ENCODE measurements at places on chromosomes 5 and 9.
A peak's percentile ranks its signal among the peaks of the same experiment; 100 is the strongest.

DNA sequence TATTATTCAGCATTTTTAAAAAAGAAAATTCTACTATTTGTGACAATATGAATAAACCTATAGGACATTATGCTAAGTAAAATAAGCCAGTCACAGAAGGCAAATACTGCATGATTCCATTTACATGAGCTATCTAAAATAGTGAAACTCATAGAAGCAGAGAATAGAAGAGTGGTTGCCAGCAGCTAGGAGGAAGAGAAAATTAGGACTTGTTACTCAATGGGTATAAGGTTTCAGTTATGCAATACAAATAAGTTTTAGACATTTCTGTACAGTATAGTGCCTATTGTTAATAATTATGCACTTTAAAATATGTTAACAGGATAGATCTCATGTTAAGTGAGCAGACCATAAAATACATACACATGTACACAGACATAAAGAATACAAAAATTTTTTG, 73.8 kb upstream of the SPINK5 start:
- no peak for DNase-seq

DNA sequence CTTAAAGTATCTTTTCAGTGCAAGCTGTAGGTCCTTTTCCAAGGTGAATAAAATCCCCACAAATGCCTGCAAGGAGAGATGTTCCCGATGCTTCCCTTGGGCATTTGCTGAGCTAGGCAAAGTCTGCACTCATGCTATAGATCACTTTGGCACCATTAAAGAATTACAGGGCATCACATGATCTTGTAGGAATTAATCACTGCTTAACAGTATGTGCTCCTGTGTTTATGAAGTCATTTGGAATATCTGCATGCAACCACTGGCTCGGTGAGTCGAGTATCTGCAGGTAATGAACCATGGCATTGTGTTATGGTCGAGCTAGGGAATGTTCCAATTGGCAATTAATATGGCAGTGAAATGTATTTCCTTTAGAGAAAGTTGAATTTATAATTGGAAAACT, 615.1 kb downstream of the TLE1 start:
- no peak for DNase-seq

DNA sequence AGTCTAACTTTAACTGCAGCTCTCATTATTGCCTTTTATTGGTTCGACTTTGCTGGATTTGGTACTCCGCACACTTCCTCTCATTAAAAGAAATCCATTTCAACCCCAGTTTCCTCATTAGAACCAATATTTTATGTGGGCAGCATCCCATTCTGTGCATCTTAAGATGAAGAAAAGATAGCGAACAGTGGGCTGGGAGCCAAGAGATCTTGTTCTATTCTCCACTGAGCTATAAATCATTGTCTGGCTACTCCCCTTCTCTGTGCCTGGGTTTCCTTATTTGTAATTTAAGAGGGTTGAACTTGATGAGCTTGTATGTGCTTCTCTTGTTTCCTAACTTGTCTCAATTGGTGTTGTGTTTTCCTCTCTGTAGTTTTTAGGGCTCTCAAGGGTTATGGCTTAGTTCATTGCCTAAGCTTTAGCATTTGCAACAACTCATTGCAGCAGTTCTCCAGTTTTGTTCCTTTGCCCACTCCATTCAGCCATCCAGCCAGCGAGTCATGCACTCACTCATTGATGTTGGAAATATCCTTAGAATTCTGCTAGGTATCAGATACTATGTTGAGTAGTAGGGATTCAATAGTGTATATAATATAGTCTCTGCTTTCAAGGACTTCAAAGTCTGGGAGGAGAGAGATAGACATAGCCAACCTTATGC, 273.3 kb upstream of the TNC start:
- no peak for DNase-seq

DNA sequence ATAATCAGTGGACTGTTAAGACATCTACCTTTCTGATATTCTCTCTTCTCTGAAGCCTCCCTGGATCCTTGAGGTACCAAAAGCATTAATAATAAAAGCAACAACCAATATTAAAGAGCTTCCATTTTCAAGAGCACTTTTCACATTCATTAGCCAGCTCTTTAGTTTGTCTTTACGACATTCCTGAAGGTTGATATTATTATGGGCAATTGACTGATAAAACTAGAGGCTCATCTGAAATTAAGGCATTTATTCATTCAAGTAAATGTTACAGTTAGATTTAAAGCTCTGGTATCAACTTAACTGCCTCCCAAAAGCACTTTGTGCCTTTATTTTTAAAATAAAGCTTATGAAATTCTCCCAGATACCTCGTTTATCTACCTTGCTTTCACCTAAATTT, 199.6 kb downstream of the PLK2 start:
- DNase-seq = no peak

- DNase-seq = peak; percentile 32
These were observed 109.7 kb upstream of the RETREG1 start for GRCh38 chr5:16726538-16726946.

GRCh38 chr5:56152437-56152836, 80.7 kb downstream of the ANKRD55 start:
- peak; percentile 13 for DNase-seq

GRCh38 chr5:81750308-81751008, 439 bp downstream of the SSBP2 start:
- peak; percentile 25 for DNase-seq

- DNase-seq = peak; percentile 15
These were observed 61.0 kb downstream of the SPEF2 start for GRCh38 chr5:35678661-35679060.

GRCh38 chr5:54825005-54825404, 160.4 kb downstream of the ESM1 start:
- no peak for DNase-seq

GRCh38 chr9:104482921-104483570, 21.0 kb upstream of the OR13F1 start:
- no peak for DNase-seq

- no peak for DNase-seq
These were observed 79.6 kb downstream of the MYO10 start for GRCh38 chr5:16856531-16856930.

- DNase-seq = no peak
These were observed 20.6 kb upstream of the NIM1K start for GRCh38 chr5:43171451-43171850.

DNA sequence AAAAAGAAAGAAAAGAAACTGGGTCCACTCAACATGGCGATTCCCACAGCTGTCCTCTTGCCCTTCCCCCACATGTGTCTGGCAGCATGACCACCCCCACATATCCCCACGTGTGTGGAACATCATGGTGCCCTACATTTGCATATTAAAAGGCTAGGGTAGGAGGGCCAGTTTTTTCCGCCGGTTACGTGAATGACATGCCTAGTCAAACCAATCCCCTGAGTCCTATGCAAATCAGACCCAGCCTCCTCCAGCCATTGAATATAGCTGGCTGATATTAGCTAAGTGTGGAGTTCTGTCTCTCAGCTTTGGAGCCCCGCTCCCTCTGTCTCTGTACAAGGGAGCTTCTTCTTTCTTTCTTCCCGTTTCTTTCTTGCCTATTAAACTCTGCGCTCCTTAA, 33.0 kb upstream of the CCDC112 start:
- peak; percentile 13 for DNase-seq

DNA sequence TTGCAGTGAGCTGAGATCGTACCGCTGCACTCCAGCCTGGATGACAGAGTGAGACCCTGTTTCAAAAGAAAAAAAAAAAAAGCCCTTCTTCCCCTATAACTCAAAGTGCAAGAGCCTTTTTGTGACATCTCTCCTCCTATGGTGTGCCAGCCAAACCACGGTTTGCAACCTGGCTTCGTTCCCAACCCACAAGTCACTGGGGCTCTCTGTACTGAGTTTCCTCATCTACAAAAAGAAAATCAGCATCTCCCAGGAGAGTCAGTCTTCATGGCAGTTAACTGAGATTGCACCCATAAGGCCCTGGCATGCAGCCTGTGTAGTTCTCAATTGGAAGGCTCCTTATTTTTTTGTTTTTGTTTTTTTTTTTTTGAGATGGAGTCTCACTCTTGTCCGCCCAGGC, 14.8 kb downstream of the ODF2 start:
- peak; percentile 71 for DNase-seq

- DNase-seq = no peak
These were observed 48.4 kb upstream of the EFNA5 start for GRCh38 chr5:107719034-107719606.

- DNase-seq = no peak
These were observed 94.3 kb downstream of the TMEM167A start for GRCh38 chr5:82982846-82983245.

DNA sequence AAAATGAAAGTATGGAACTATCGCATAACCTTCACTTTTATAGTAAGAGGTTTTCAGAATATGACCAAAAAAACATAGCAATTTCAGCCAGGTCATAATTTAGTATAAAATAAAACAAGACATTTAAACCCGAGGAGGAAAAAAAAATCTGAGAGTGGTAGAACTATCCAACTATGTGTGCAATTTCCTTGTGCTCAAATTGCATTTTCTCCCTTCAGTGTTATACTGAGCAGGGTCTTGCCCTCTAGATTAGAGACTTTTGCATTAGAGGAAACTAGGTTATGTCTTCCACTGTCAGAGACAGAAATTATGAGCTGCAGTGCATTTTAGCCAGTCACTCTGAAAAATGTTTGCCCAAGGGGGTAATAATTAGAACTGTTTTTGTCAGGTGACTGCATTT, 330.6 kb downstream of the NR2F1-AS1 start:
- no peak for DNase-seq

- no peak for DNase-seq
These were observed 138.5 kb upstream of the TAF11L2 start for GRCh38 chr5:17359451-17360011.

- DNase-seq = peak; percentile 58
These were observed 92.9 kb upstream of the IER5L start for GRCh38 chr9:129270903-129271431.

DNA sequence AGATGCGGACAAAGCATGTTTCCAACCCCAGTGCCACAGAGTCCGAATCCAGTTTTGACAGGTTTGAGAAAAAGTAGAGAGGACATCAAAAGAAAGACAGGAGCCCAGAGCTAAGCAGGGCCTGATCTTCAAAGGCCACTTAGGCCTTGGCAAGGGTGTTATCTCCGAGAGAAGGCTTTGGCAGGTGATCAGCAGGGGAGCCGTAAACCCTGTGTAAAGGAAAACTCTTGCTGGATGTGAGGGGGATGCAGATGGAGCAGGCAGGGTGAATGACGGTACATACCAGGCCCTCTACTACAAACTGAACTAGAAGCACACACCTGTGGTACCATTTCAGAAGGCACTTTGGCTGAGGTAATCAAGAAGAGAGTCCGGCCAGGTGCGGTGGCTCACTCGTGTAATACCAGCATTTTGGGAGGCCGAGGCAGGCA, 1.4 kb upstream of the HNRNPH1 start:
- no peak for DNase-seq

GRCh38 chr9:28720746-28721145, 1147.5 kb upstream of the C9orf72 start:
- no peak for DNase-seq

DNA sequence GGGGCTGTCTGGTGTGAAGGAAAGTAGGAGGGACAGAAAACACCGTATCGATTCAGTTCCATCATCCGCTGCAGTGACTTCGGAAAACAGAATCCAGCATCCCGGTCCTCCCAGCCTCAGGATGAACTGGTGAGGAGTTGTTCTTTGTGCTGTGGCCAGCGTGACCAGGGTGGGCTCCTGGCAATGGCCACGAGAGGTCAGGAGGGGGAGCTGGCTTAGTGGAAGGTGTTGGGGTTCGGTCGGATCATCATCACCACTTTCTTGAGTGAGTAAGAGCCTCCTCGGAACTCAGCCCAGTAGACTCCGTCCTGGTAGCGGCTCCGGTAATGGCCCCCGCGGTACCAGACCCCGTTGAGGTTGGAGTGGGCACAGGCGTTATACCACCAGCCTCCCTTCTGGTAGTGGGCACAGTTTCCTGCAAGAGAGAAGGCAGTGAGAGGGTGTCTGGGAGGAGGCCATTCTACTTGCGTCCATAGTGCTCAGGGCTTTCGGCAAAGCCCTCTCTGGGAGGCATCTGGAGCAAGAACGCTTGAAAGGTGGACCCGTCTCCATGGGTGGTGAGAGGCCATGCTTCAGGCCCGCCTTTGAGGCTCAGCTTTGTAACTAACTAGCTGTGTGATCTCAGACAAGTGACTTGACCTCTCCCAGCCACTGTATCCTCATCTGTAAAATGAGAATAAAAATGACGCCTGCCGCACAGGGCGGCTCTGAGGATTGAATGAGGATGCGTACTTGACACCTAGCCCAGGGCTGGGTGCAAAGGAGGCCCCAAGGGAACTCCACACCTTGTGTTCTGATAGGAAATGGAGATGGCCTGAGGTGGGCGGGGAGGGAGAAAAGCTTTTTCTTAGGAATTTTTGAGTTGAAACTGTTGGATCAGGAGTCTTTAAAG, 33.5 kb downstream of the ANGPTL2 start:
- no peak for DNase-seq

GRCh38 chr9:89634995-89635742, 30.4 kb downstream of the GADD45G start:
- DNase-seq = no peak

- peak; percentile 56 for DNase-seq
These were observed 30.5 kb upstream of the DAB2IP start for GRCh38 chr9:121620777-121621449.

- DNase-seq = no peak
These were observed 61.7 kb downstream of the NR2F1 start for GRCh38 chr5:93644760-93645159.

DNA sequence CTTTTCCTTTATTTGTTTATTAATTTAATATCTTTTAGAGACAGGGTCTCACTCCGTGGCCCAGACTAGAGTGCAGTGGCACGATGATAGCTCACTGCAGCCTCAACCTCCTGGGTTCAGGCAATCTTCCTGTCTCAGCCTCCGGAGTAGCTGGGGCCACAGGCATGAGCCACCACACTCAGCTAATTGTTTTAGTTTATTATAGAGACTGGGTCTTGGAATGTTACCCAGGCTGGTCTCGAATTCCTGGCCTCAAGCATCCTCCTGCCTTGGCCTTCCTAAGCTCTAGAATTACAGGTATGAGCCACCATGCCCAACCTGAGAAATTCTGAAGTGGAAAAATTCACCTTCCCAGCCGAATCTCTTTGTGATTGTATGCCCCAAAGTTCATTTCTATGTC, 139.4 kb upstream of the SLC12A2 start:
- DNase-seq = no peak

DNA sequence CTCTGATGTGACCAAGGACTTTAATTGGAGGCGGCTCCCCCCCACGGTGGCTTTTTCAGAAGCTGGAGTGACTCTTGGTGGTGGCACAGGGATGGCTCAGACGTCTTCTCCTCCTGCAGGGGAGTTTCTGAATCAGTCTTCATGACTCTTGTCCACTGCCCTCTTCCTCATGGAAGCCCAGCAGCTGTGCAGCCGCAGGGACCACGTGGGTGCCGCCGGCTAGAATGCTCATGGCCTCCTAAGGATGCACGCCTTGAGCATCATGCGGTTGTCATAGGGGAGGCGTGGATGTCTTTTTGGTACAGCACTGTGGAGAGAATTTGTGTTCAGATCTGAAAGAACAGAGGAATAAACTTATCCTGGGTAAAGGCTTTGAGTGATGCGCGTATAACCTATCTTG, 1.3 kb downstream of the TEX53 start:
- no peak for DNase-seq

- no peak for DNase-seq
These were observed 100.8 kb downstream of the HOMER1 start for GRCh38 chr5:79413112-79413511.

- no peak for DNase-seq
These were observed 11.4 kb downstream of the ARL15 start for GRCh38 chr5:54298947-54299346.

Data from OCI-M1 (cell line).